HCT116 (cell line): ENCODE measurements at places on chromosomes 12 and 14.

- no peaks in the 10 kb centered on the region for H3K36me3 ChIP-seq
- H3K4me3 ChIP-seq: peak overlapping the region; percentile 56
Measured at GRCh38 chr14:24392325-24393091, 6.3 kb upstream of the NYNRIN start.

GRCh38 chr14:99072433-99072832 is 199.6 kb downstream of the BCL11B start:
- no peak overlapping the region for H3K27ac ChIP-seq
- no peak for DNase-seq

GRCh38 chr14:24385524-24385923 is 13.3 kb upstream of the NYNRIN start:
- H3K36me3 ChIP-seq: no peaks in the 10 kb centered on the region
- no peak overlapping the region for H3K4me3 ChIP-seq
- no peaks in the 10 kb centered on the region for H3K4me1 ChIP-seq
- H3K27me3 ChIP-seq: no peaks in the 10 kb centered on the region

DNA sequence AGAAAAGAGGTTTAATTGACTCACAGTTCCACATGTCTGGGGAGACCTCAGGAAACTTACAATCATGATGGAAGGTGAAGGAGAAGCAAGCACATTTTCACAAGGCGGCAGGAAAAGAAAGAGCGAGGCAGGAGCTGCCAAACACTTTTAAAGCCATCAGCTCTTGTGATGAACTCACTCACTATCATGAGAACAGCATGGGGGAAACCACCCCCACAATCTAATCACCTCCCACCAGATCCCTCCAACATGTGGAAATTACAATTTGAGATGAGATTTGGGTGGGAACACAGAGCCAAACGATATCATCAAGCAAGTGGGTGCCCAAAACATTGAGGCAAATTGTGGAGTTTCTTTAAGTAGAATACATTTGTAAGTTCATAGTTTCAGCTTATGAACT is 957.7 kb downstream of the DIO2 start:
- no peak for DNase-seq
- no peak overlapping the region for H3K4me3 ChIP-seq
- no peaks in the 10 kb centered on the region for H3K4me1 ChIP-seq
- no peak overlapping the region for H3K27ac ChIP-seq
- no peaks in the 10 kb centered on the region for H3K27me3 ChIP-seq
- no peaks in the 10 kb centered on the region for H3K36me3 ChIP-seq

DNA sequence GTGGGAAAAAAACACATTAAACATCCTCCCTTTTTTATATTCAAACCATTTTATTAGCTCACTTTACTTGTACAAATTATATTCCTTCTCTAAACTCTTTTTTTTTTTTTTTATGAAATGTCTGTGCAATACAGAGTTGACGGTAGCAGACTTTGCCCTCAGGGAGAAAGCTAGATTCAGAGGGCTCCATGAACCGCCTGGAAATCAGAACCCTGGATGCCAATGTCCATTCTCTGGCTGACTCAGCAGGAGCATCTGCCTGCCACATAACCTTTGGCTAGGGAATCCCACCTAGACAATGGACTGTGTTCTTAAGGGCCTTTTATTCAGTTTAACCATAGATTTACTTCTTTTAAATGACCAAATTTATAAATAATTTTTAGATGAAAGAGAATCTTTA is 467.0 kb downstream of the MDGA2 start:
- H3K4me1 ChIP-seq: no peaks in the 10 kb centered on the region
- H3K36me3 ChIP-seq: no peaks in the 10 kb centered on the region
- no peak overlapping the region for H3K4me3 ChIP-seq
- no peak overlapping the region for H3K27ac ChIP-seq
- no peaks in the 10 kb centered on the region for H3K27me3 ChIP-seq

- no peak overlapping the region for H3K27ac ChIP-seq
- DNase-seq: peak; percentile 38
- no peaks in the 10 kb centered on the region for H3K27me3 ChIP-seq
Measured at GRCh38 chr14:35215110-35215813, 76.9 kb upstream of the PSMA6 start.

- H3K27me3 ChIP-seq: no peaks in the 10 kb centered on the region
- no peak overlapping the region; the same call in 1 of the 2 replicates for H3K27ac ChIP-seq
- no peaks in the 10 kb centered on the region for H3K36me3 ChIP-seq
- no peak overlapping the region for H3K4me3 ChIP-seq
Measured at GRCh38 chr14:100539766-100540140, 47.5 kb downstream of the BEGAIN start.

GRCh38 chr14:91229743-91230200 is 14.7 kb downstream of the GPR68 start:
- no peaks in the 10 kb centered on the region for H3K4me1 ChIP-seq
- DNase-seq: no peak
- no peak overlapping the region for H3K4me3 ChIP-seq
- H3K27me3 ChIP-seq: no peaks in the 10 kb centered on the region
- H3K36me3 ChIP-seq: no peaks in the 10 kb centered on the region

- no peak overlapping the region for H3K4me3 ChIP-seq
- H3K27ac ChIP-seq: no peak overlapping the region
- no peaks in the 10 kb centered on the region for H3K4me1 ChIP-seq
- no peak for DNase-seq
- no peaks in the 10 kb centered on the region for H3K27me3 ChIP-seq
Measured at GRCh38 chr12:83700838-83701237, 1014.1 kb downstream of the TMTC2 start.

DNA sequence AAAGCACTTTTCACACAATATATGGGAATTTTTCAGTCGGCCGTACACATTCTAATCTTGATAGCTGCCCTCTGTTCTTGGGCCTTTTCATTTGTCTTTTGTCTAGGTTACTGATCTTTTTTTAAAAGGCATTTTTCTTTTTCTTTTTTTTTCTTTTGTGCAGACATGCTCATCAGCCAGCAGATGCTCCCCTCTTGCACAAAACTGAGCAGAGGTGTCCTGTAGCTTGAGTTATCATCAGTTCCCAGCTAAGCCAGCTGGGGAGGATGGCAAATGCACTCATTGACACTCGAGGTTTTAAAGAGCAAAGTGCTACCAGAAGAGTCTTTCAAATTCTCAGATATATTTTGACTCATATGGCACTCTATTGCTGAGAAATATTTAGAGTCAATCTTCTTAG is 913.9 kb upstream of the SEL1L start:
- no peaks in the 10 kb centered on the region for H3K36me3 ChIP-seq
- no peaks in the 10 kb centered on the region for H3K4me1 ChIP-seq
- no peaks in the 10 kb centered on the region for H3K27me3 ChIP-seq
- no peak overlapping the region for H3K4me3 ChIP-seq
- DNase-seq: no peak

GRCh38 chr14:58566979-58567378 is 70.8 kb upstream of the DACT1 start:
- H3K4me3 ChIP-seq: no peak overlapping the region
- no peaks in the 10 kb centered on the region for H3K4me1 ChIP-seq
- H3K27me3 ChIP-seq: no peaks in the 10 kb centered on the region
- H3K36me3 ChIP-seq: no peaks in the 10 kb centered on the region
- no peak for DNase-seq
- no peak overlapping the region for H3K27ac ChIP-seq

DNA sequence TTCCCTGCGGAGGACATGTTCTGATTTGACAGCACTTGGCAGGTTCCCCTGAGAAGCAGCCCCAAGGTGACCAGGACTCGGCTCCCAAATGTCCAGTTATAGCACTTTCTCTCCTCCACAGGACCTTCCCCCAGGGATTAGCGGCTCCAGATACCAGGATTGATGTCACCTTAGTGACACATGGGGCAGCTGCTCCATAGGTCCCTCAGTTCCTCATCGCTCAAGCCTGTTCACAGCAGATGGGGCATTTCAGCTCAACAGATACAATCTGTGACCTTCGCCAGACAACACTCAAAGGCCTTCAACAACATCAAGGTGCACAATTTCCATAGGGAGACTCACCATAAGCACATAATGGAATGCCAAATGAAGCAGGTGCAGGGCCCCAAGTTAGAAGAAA is 67.9 kb upstream of the ZFP36L1 start:
- no peak overlapping the region for H3K27ac ChIP-seq
- H3K4me1 ChIP-seq: no peaks in the 10 kb centered on the region
- H3K27me3 ChIP-seq: no peaks in the 10 kb centered on the region
- no peaks in the 10 kb centered on the region for H3K36me3 ChIP-seq
- DNase-seq: no peak
- no peak overlapping the region for H3K4me3 ChIP-seq

- peaks cover 3% of the 10 kb centered on the region; the same call in 1 of the 2 replicates for H3K27me3 ChIP-seq
- peaks cover 22% of the 10 kb centered on the region for H3K4me1 ChIP-seq
- no peak overlapping the region for H3K27ac ChIP-seq
- H3K4me3 ChIP-seq: no peak overlapping the region
- DNase-seq: no peak
- no peaks in the 10 kb centered on the region for H3K36me3 ChIP-seq
Measured at GRCh38 chr12:119151445-119152026, 27.2 kb upstream of the HSPB8 start.

DNA sequence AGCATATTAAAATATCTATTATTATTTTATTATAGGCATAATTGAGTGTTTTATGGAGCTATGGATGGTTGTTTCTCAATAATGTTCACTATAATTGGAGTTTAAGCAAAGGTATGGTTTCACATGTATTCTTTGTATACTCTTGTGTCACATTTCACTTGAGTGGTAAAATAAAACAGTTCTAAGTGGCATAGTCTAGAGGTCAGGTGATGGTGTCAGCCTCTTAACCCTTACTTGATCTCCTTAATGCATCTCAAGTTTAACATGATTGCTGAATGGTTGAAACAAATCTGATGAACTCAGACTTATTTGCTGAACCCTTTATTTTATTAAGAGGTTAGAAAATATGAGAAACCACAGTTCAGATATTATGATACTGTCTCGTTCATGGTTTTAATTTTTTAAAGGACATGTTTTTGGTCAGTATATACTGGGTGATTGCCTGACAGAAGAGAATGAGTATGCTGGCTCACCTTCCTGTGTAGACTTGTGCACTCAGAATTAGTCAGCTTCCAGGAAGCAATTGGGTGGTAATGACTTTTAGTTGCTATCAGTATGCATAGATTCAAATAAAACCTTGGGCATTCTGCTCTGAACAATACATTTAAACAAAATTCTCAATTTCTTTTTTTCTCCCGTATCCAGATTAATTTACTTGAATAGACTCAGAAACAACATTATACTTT is 464.6 kb downstream of the PCNX1 start:
- no peaks in the 10 kb centered on the region for H3K27me3 ChIP-seq
- H3K27ac ChIP-seq: no peak overlapping the region
- no peaks in the 10 kb centered on the region for H3K4me1 ChIP-seq
- DNase-seq: no peak

GRCh38 chr12:98149270-98149669 is 366.1 kb upstream of the TMPO start:
- H3K4me3 ChIP-seq: no peak overlapping the region
- no peaks in the 10 kb centered on the region for H3K36me3 ChIP-seq
- H3K27me3 ChIP-seq: peaks cover 16% of the 10 kb centered on the region; the same call in 1 of the 2 replicates
- H3K4me1 ChIP-seq: no peaks in the 10 kb centered on the region
- no peak overlapping the region for H3K27ac ChIP-seq

DNA sequence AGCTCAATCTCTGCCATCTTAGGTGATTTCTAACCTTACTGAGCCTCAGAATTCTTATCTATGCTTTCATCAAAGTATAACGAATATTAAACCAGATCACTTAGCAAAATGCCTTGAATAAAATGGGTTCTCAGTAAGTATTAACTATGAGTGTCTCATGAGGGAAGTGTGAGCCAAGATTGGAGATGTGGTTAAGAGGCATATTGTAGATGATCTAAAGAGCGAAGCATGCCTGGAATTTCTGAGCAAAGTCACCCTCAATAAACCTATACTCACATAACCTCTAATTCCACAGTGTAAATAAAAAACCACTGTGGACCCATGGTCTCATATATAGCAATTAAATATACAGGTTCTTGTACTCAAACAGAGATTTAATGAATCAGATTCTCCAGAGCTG is 193.1 kb upstream of the FSCB start:
- no peak for DNase-seq
- no peaks in the 10 kb centered on the region for H3K36me3 ChIP-seq
- no peaks in the 10 kb centered on the region for H3K27me3 ChIP-seq
- H3K4me3 ChIP-seq: no peak overlapping the region

DNA sequence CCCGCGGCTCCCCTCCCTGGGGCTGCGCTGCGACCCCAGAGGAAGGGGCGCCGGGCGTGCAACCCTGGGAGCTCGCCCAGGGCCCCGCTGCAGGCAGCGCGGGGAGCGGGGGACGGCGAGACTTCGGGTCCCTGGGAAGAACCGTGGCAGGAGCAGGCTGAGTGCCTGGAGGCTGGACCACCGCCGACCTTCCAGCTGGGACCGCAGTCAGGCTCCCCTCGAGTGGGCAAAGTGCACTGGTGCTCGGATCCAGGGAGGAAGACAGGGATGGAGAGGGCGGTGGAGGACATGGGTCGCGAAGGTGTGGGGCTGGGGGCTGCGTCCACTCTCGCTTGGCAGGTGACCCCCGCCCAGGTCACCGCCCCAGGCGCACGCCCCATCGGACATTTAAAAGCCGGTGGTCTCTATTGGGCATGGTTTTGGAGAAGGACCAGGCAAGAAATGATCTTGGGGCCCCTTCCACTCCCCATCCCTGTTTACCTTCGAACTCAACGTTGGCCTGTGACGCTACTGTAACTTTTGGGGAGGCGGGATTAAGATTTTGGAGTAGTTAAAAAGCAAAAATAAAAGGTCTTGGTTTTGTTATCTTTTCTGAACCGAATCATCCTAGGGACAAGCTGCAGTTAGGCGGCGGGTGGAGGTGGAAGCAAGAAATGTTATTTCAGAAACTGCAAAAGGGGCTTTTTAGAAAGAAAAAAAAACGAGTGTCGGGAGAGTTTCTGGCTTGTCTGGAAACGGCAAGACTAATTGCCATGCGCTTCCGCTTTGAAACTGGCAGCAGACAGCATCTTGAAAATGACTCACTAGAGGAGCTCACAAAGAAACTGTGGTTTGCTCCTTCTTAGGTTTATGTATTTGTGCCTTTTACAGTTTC is 1.0 kb downstream of the ELK3 start:
- H3K4me1 ChIP-seq: peaks cover 54% of the 10 kb centered on the region
- DNase-seq: peak; percentile 75
- peak overlapping the region; percentile 94 for H3K27ac ChIP-seq
- no peaks in the 10 kb centered on the region for H3K27me3 ChIP-seq
- no peaks in the 10 kb centered on the region for H3K36me3 ChIP-seq
- peak overlapping the region; percentile 88 for H3K4me3 ChIP-seq

- no peaks in the 10 kb centered on the region for H3K36me3 ChIP-seq
- no peak overlapping the region for H3K4me3 ChIP-seq
- H3K27ac ChIP-seq: no peak overlapping the region
- H3K4me1 ChIP-seq: no peaks in the 10 kb centered on the region; the same call in 1 of the 2 replicates
Measured at GRCh38 chr14:36579001-36579555, 3.3 kb downstream of the NKX2-8 start.

GRCh38 chr12:24363177-24363754 is 413.8 kb upstream of the SOX5 start:
- no peak overlapping the region for H3K4me3 ChIP-seq
- H3K27me3 ChIP-seq: no peaks in the 10 kb centered on the region
- DNase-seq: no peak
- no peaks in the 10 kb centered on the region for H3K4me1 ChIP-seq
- H3K27ac ChIP-seq: no peak overlapping the region
- H3K36me3 ChIP-seq: no peaks in the 10 kb centered on the region

DNA sequence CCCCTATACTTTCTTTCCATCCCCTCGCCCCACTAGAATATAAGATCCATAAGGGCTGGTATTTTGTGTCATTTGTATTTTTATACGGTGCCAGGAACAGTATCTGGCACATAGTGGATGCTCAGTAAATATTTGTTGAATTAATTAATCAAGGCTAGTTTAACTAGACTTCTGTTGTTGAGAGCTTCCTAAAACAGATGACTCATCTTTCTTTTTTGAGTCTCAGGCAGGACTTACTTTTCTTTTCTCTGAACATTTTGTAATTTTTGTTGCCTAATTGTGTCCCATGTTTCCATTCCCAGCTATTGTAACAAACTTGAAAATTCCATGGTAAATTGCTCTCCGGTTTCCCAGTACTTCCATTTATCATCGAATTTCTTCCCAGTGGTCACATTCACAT is 16.7 kb downstream of the STK38L start:
- no peak overlapping the region for H3K4me3 ChIP-seq
- H3K36me3 ChIP-seq: no peaks in the 10 kb centered on the region
- no peak for DNase-seq
- H3K27ac ChIP-seq: no peak overlapping the region
- no peaks in the 10 kb centered on the region for H3K27me3 ChIP-seq
